NCI-H748 treated with DMSO at 0.1 percent for 48 hours (cell line): ENCODE measurements at places on chromosomes 3 and 15.
A peak's percentile ranks its signal among the peaks of the same experiment; 100 is the strongest.

DNA sequence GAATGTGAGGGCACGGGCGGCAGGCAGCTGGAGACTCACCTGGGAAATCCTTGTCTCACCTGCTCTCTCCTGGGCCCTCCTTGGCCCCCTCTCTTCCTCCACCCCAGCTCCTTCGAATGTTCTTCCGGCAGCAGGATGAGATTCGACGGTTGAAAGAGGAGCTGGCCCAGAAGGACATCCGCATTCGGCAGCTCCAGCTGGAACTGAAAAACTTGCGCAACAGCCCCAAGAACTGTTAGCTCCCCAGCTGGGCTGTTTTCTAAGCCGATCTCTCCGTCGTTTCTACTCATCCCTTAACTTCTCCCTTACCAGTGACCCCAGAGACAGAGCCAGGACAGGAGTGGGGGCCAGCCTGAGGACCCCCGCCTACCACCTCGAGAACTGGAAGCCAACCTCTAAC lies 95.0 kb downstream of the ANP32A start:
- DNase-seq, result no peak

DNA sequence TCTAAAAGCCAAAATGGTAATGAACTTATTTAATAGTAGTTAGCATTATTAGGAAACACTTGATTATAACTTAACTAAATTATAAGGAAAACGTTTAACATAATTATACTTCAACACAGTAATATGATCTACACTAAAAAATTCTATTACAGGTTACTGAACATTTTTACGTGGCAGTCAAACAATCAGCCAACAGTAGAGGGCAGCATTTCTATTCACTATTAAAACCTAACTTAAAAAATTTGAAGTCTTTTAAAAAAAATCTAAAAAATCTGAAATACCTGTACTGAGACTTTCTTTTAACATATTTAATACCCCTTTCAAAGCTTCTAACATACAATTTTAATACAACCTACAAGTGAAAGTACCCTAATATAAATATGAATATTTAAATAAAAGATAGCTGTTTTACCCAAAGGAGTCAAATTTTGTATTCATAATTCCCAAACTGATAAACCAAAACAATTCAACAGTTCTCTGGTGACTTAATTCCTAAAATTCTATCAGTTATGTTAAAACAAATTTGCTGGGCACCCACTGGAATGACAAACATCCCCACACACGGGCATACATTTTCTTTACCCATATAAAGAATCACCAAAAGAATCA lies 41.5 kb downstream of the DLG1 start:
- peak; percentile 16 for DNase-seq

GRCh38 chr3:141539431-141540187 lies 52.8 kb downstream of the RASA2 start:
- DNase-seq, result no peak

DNA sequence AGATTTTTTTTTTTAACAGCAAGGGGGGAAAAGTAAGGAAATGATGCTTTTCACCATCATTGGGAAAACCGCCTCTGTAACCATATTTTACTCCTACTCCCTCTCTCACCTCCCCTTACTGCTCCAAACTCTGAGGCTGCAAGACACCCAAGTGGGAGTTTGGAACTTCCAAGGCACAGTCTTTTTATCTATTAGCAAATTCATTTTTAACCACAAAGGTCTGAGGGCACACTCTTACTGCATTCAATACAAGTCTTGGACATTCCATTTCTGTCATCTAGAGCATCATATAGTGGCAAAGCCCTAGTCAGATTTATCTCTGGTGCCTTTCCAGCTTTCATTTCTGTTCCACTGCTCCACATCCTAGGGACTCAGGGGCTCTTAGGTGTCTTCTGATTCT lies 13.2 kb downstream of the FAM162A start:
- DNase-seq, result no peak

- no peak for DNase-seq
These were observed 138.1 kb downstream of the GREM1 start for GRCh38 chr15:32855942-32856341.

GRCh38 chr3:66103729-66104128 lies 65.0 kb upstream of the MAGI1 start:
- DNase-seq, result no peak

- no peak for DNase-seq
These were observed 129.2 kb downstream of the NEK10 start for GRCh38 chr3:27239951-27240350.

GRCh38 chr15:44882499-44882968 lies 74.0 kb upstream of the TERB2 start:
- DNase-seq, result no peak

GRCh38 chr3:105606016-105606415 lies 239.3 kb downstream of the ALCAM start:
- DNase-seq, result no peak

DNA sequence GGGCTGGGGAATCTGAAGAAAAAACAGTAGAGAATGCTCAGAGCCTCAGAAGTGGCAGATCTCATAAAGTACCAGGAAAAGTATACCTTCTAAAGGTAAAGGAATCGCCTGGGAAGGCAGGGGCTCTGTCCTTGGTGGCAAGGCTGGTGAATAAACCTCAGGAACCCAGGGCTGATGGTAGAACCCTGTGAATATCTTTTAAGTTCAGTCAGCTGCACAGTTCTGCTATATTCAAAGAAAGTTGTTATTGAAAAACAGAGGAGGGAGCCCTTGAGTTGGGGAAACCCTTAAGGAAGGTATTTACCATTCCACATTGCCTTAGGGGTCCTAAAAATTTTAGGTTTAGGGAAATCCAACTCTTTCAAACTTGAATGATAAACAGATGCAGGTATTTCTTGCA lies 31.2 kb downstream of the ZPLD1 start:
- DNase-seq, result peak; percentile 18

DNA sequence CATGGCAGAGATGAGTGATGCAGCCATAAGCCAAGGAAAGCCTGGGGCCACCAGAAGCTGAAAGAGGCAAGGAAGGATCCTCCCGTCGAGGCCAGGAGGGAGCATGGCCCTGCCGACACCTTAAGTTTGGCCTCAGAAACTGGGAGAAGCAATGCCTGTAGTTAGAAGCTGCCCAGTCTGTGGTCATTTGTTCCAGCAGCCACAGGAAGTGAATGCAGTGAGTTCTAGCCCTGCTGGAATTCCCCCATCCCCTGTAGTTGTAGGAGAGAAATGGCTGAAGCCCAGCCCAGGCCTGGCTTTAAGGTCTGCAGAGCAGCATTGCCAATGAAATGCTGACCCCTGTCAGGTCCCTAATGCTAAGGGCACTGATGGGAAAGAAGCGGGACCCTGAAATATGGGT lies 12.2 kb upstream of the CHSY1 start:
- no peak for DNase-seq

DNA sequence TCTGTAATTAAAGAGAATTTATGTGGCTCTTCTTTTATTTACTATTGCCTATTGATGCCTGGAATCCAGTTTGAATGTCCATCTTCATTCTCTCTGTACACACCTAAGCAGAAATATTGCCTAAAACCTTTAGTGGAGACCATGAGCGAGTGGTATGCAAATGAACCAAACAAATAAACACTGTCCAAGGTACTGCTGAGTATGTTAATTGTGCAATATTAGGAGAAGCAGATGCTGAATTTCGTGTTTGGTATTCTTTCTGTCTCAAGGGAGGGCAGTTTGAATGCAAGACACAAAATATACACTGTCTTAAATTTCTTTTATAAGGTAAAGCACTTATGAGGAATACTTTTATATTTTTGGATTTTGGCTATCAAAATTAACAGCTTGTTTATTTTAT lies 440.9 kb downstream of the RBMS3 start:
- DNase-seq, result no peak

DNA sequence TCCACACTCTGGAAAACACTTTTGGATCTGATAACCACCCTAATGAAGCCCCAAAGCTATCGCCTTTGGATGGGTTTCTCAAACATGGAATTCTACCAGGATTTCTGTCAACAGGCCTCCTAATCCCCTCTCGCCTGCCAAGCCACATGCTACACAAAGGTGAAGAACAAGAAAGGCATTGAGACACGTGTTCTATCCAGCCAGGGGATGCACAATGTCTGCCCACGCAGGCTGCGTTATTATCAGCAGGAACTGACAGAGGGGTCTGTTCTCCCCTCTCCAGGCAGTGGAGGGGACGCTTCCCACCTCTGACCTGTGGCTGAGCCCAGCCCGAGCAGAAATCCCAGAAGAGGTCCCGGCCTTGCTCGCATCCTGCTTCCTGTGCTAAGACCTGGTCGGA lies 45.4 kb upstream of the THBS1 start:
- no peak for DNase-seq

DNA sequence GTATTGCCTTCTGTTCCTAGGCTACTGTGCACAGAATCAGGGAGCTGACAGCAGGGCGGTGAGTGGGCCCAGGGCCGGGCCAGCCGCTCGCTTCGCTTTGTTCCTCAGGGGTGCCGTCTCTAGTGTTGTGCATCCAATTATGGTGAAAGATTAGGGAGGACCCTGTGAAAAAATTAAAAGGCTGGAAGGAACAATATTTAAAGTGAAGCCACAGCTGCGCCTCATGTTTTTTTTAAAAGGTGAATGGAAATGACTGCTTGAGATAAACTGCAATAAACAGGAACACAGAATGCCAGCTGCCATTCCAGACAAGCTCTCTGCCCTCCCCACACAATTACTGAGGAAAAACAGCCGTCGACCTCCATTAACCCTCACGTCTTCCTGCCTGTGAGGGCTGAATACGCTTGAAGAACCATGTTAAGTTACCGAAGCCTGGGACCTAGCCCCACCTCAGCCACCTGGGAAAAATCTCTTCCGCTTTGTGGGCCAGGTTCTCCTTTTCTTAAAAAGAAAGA lies 132.0 kb upstream of the IL12A start:
- DNase-seq, result no peak

GRCh38 chr15:70127770-70128413 lies 30.2 kb upstream of the TLE3 start:
- no peak for DNase-seq

GRCh38 chr3:147886879-147887278 lies 477.7 kb downstream of the ZIC1 start:
- DNase-seq, result no peak

DNA sequence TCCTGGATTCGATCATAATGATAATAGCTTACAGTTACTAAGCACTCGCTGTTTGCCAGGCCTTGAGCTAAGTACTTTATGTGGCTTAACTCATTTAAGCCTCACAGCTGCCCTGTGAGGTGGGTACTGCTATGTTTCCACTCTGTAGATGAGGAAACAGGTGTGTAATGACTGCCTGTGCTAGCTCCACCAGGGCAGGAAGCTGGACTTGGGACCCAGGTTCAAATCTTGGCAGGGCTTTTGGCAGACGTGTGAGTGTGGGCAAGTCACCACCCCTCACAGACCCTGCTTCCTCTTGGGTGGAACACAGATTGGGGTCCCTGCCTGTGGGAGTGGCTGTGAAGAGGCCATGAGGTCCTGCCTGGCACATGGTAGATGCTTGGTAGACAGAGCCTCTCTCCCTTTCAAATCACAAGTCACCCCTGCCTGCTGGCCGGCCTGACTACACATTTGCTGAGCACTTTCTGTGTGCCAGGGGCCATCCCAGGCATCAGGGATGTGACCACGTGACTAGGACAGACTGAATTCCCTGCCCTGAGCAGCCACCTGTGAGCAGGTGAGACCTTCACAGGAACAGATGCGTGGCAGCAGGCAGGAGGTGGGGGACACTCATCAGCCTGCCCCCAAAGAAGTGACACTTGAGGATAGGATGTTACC lies 3.7 kb downstream of the EFCC1 start:
- no peak for DNase-seq

GRCh38 chr3:187210545-187211327 lies 13.4 kb downstream of the RTP1 start:
- no peak for DNase-seq

DNA sequence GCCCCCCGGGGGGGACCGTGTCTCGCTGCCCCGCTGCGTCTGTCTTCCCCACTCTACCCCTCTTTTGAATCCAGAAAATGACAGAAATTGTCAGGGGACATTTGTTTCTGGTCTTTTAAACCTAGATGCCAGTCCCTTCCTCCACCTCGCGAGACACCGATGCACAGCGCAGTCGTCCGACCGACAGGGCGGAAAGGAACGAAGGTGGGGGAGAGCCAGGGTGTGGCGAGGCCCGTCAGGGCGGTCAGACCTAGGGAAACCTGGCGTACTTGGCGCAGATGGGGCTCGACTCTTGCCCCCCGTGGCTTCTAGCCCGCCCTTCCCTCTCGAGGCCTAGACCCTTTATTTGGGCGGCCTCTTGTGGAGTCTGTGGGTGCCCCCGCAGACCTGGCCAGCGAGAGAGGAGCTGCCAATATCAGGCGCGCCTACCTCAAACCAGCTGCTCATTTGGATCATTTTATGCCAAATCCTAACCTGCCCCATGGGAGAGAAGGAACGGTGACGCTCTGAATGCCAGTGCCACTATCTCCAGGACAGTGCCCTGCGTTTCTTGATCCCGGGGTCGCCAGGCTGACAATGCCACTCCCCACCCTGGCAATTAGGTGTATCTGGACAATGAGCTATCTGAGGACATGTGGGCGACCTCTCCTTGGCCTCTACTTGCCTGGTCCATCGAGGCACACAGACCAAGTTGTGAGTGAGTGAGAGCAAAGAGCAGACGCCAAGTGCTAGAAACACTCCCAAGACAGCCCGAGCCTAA lies 500 bp upstream of the RAB6B start:
- no peak for DNase-seq

DNA sequence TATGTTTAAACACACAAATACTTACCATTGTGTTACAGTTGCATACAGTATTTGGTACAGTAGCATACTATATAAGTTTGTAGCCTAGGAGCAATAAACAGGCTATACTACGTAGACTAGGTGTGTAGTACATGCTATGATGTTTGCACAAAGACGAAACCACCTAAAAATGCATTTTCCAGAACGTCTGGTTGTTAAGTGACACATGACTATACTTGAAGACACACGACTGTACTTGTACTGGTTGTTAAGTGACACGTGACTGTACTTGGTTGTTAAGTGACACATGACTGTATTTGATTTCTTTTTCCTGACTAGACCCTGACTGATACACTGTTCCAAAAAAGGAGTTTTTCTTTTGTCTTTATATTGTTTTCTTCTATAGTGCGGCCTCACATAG lies 34.1 kb downstream of the RAB8B start:
- DNase-seq, result no peak

GRCh38 chr3:5013021-5013906 lies 34.0 kb downstream of the BHLHE40 start:
- DNase-seq, result no peak

DNA sequence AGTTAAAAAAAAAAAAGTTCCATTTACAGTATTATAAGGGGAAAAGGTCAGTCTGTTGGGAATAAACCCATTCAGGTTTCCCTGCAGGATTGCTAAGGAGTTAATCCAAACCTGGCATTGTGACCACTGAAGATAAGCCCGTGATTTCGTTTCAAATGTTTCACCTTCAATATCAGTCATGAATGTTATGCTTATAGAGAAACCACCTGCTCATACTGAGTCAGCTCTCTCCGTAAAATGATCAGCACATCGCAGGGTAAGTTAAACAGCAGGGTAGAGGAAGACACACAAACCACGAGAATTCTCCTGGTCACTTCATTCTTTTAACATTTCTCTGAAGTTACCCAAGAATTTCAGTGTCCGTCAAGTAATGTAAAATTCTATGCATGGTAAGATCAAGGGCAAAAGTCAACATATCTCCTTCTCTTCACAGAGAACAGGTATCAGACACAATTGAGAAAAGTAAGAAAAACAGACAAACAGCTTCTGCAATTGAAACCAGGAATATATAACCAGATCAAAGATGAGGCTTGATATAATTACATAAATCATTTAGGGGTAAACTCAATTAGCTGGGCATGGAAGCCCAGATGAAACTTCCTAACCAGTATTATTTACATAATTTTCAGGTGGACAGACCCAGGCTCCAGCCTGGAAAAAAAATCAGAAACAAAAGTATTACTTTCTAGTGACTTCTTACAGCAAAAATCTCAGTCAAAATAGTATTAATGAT lies 67.6 kb upstream of the ARHGEF3 start:
- DNase-seq, result no peak
